HTR-8/SVneo (cell line): ENCODE measurements at places on chromosomes 6 and 20.

GRCh38 chr6:112934433-112935327 lies 587.5 kb downstream of the RFPL4B start:
- DNase-seq = no peak

GRCh38 chr20:57091748-57092111 lies 174.7 kb downstream of the BMP7 start:
- DNase-seq = no peak

- DNase-seq = peak; percentile 65
Measured at GRCh38 chr20:58231683-58232082, 3.2 kb upstream of the ANKRD60 start.

- no peak for DNase-seq
Measured at GRCh38 chr6:110532431-110532830, 56.0 kb upstream of the SLC22A16 start.

DNA sequence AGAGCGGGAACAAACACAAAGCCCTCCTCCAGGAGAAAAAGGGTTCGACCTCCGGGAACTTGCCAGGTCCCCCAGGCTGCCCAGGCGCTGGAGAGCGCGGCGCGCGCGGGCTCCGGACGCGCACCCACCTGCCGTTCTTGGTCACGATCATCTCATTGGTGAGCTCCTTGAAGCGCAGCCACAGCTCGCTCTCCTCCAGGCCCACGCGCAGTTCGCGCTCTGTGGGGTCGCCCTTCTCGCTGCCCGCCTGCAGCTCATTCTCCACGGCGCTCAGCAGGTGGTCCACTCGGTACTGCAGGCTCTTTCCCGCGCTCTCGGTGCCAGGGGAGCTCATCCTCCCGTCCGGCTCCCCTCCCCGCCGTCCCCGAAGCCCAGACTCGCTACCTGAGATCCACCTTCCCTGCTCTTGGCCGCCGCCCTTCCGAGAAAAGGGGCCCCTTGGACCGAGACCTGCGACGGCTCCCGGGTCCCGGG lies 356 bp downstream of the TBXT start:
- DNase-seq = no peak

GRCh38 chr6:33826537-33826936 lies 22.7 kb upstream of the MLN start:
- no peak for DNase-seq

GRCh38 chr6:156809034-156809433 lies 31.9 kb downstream of the ARID1B start:
- no peak for DNase-seq

DNA sequence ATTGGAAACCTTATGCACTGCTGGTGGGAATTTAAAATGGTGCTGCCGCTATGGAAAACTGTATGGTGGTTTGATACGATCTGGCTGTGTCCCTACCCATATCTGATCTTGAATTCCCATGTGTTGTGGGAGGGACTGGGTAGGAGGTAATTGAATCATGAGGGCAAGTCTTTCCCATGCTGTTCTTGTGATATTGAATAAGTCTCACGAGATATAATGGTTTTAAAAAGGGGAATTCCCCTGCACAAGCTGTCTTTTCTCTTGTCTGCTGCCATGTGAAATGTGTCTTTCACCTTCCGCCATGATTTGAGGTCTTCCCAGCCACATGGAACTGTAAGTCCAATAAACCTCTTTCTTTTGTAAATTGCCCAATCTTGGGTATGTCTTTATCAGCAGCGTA lies 4.9 kb downstream of the TAP2 start:
- DNase-seq = no peak

GRCh38 chr6:146153040-146153758 lies 124.3 kb downstream of the GRM1 start:
- no peak for DNase-seq

- DNase-seq = peak; percentile 67
Measured at GRCh38 chr6:121849477-121849876, 414.0 kb downstream of the GJA1 start.

DNA sequence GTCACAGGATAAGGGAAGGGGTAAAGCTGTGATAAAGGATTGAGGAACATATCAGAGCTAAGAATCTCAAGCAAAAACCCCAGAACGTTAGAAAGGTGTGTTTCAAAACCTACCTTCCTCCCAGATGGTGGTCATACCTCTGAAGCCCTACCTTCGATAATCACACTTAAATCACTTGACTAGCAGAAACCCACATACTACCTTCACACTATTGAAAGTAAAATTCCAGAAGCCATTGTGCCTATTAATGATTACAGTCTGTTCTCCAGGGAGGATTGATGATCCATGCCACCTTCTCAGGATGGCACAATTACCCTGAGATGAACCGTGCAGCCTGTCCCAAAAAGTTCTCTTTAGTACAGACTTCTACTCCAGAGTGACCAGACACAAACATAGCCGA lies 72.3 kb upstream of the SOX4 start:
- DNase-seq = no peak

GRCh38 chr6:82775361-82775760 lies 290.3 kb downstream of the UBE3D start:
- no peak for DNase-seq

DNA sequence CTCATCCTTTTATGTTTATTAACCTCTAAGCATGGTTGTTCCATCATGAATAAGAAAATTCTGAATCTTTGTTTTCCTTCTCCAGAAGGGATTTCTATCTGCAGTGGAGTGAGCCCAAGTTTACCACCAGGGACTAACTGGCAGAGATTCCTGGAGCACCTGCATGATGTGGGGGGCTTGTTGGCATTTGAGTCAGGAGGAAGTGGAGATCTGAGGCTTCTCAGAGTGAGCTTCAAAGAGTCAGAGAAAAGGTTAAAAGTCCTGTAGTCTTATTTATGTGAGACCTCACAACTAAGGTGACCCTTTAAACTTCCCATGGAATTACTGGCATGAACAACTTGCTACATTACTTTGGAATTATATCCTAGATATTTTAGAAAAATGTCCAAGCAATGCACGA lies 138.1 kb upstream of the SLC24A3 start:
- no peak for DNase-seq

GRCh38 chr6:139640921-139641320 lies 266.5 kb upstream of the CITED2 start:
- no peak for DNase-seq

DNA sequence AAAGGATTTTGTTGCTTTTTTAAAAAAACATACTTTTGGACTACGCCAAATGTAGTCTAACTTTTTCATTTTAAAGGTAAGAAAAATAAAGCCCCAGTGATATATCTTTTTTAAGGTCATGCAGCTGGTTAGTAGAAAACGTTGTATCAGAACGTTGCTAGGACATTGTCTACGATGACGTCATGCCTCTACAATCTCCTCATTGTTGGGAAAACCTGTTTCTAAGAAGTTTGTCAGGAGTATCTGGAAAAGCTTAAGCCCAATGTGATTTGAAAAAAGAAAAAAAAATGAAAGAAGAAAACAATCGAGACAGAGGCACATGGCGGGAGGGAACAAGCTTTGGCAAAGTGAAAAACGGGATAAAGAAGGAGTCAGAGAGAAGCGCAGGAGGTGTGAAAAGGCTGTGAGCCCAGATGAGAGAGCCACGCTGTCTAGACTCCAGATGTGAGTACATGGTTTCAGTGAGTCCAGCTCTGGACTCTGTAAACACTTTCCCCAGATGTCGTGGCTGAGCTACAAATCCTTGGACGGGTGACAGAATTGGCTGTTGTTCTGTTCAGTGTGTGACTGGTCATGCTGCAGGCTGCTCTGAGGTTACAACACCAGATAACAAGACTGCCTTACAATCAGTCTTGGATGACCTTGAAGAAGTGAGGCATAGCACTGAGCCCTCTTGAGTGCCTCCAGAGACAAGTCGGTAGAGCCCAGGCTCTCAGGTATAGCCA lies 656.7 kb upstream of the ID4 start:
- DNase-seq = no peak

GRCh38 chr6:23403460-23403859 lies 722.6 kb upstream of the NRSN1 start:
- DNase-seq = no peak

- no peak for DNase-seq
Measured at GRCh38 chr6:122246906-122247658, 152.4 kb upstream of the HSF2 start.

- DNase-seq = no peak
Measured at GRCh38 chr6:149079456-149079855, 238.1 kb upstream of the TAB2 start.

DNA sequence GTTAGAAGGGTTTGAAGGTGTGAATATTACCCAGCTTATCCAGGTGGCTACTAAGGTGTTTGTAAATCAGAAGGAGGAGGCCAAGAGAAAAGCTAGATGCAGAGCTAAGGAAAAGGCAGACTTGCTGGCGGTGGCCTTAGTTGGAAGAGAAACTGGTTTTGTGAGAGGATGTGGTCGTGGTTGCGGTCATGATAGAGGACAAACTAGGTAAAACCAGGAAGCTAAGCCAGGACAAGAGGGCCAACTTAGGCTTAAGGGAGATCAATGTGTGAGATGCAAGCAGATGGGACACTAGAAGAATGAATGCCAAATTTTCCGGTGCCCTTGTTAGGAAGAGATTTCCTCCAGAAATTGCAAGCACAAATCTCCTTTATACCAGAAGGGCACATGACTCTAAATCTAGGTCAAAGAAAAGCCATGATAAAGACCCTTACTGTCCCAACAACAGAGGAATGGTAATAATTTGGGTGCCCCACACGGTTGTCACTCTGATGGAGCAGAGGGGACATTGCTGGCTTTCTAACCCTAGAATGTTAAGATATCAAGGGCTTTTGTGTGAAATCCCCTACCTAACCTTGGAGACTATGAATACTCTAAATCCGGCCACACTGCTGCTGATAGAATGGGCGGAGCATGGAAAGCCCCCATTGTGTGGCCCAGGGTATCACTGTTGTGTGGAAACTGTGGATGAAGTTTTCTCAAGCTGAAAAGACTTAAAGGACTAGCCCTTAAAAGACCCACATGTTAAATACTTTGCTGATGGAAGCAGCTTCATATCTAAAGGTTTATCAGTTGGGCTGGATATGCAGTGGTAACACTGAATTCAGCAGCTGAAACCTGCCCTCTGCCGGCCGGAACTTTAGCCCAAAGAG lies 7.8 kb downstream of the IL22RA2 start:
- no peak for DNase-seq

DNA sequence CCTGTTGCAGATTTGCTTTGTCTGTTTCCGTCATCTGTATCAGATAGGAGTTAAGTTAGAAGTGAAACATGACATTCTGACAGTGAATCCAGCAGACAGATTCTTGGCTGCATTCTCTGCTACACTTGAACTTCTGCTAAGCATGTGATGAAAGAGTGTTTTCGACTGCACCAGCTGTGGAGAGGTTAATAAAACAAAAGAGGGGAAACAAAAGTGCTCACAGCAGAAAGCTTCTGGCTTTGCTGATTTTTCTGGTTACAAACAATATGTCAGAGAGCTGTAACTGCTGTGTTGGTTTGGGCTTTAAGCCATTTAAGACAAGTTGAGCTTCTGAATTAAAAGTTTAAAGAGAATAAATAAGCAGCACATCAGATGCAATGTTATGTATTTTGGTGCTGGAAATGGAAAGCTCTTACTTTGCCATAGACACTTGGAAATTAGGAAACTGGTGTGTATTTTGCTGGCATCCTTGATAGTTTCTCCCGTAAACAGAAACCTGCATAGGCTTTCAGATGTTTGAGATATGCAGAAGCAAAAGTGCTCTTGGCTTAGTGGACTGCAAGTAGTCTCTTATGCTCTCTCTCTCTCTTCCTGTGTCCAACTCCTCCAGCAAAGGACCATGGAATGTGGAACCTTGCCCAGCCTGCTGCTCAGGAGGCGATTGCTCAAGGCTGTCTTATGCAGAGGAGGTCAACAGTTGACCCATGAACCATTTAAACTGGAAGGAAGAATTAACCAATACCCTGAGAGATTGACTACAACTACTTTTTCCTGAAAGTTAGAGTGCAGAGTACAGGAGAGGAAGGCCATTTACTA lies 104.9 kb downstream of the RPS12 start:
- DNase-seq = peak; percentile 63

DNA sequence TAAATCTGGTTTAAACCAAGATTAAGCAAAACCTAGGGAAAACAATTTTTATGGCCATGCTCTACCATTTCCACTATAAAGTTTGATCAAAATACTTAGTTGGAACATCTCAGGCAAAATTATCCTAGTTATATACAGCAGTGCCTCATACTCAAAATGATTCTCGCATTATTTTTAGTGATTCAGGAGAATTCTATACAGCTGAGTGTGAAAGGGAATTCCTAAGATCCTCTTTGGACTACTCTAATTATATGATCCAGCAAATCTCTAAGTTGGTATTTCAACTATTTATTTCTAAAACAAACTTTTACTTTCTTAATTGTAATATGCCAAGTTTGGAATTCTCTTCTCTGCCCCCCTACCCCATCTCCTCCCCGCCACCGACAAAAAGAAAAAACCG lies 8.6 kb downstream of the DTNBP1 start:
- no peak for DNase-seq

GRCh38 chr6:26097268-26097875 lies 10.1 kb downstream of the HFE start:
- DNase-seq = peak; percentile 45

DNA sequence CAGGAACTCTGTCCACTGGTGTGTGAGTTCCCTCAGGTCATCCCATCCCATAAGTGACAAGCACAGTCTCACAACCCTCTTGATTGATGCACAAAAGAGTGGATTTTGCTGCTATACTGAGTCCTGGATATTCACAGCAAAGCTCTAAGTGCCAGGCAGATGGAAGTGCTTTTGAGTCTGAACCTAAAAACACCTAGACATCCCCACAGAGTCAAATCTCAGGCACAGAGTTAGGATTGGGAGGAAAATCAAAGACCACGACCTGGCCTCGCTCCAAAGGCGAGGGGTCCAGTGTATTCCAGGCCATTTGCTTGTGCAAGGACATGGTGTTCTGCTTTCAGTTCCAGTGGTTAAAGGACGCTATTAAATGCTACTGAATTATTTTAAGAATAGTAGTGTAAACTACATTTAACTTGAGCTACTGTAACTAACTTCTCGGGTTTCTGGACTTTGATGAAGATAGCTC lies 56.8 kb downstream of the RREB1 start:
- no peak for DNase-seq

GRCh38 chr20:32589256-32589655 lies 4.1 kb upstream of the NOL4L start:
- DNase-seq = no peak

GRCh38 chr6:161257793-161258457 lies 15.9 kb downstream of the AGPAT4 start:
- no peak for DNase-seq
